Activated CD8-positive, alpha-beta T cell treated with anti-CD3 and anti-CD28 coated beads for 36 hours (primary cell): ENCODE measurements at places on chromosomes 7 and 10.
A peak's percentile ranks its signal among the peaks of the same experiment; 100 is the strongest.

DNA sequence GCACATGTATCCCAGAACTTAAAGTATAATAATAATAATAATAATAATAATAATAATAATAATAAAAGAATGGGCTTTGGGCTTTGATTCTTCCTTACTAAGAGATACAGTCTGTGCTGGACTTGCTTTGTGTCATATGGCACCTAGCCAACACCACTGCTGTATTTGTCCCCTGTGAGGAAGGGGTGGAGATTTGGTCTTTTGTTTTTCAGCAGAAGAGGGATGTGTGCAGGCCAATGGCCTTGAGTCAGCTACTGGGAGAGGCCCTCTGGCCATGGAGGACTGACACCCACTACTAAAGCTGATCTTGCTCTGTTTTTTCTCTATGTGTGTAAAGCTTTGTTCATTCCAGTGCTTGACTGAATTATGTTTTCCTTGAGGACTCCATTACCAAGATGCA lies 573.0 kb upstream of the PCDH15 start:
- H3K27ac ChIP-seq, result no peak overlapping the region
- no peak overlapping the region for H3K4me3 ChIP-seq
- no peaks in the 10 kb centered on the region for H3K4me1 ChIP-seq
- H3K36me3 ChIP-seq, result no peaks in the 10 kb centered on the region

- no peaks in the 10 kb centered on the region for H3K36me3 ChIP-seq
- H3K27me3 ChIP-seq, result no peaks in the 10 kb centered on the region
- no peaks in the 10 kb centered on the region for H3K4me1 ChIP-seq
- H3K27ac ChIP-seq, result no peak overlapping the region
Observed at GRCh38 chr7:66348531-66348930, 143.4 kb downstream of the TPST1 start.

DNA sequence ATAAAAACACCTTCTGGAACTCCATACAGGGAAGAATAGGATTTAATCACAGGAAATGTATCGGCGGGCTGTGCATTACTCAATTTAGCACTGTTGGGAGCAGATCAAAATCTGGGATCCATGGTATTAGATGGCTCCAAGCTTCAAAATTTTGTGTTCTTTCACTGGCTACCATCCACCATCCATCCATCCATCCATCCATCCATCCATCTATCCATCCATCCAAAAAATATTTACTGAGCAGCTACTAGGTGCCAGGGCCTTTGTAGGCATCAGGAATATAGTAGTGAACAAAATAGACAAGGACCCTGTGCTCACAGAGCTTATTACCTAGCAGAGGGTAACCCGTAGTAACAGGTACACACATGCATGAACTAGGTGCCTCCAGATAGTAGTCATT lies 280.2 kb downstream of the CCDC3 start:
- H3K27ac ChIP-seq, result no peak overlapping the region
- DNase-seq, result no peak
- H3K36me3 ChIP-seq, result peaks cover 4% of the 10 kb centered on the region
- H3K4me1 ChIP-seq, result peaks cover 31% of the 10 kb centered on the region
- H3K27me3 ChIP-seq, result no peaks in the 10 kb centered on the region
- H3K4me3 ChIP-seq, result no peak overlapping the region

- DNase-seq, result peak; percentile 86
- peaks cover 6% of the 10 kb centered on the region for H3K36me3 ChIP-seq
- H3K27ac ChIP-seq, result peak overlapping the region; percentile 63
- H3K4me3 ChIP-seq, result peak overlapping the region; percentile 52
- H3K4me1 ChIP-seq, result peaks cover 36% of the 10 kb centered on the region
Observed at GRCh38 chr7:1028775-1029636, 15.3 kb upstream of the GPR146 start.

GRCh38 chr7:113000316-113001020 lies 86.2 kb downstream of the GPR85 start:
- no peaks in the 10 kb centered on the region for H3K4me1 ChIP-seq
- no peak overlapping the region for H3K4me3 ChIP-seq
- H3K36me3 ChIP-seq, result no peaks in the 10 kb centered on the region
- no peak overlapping the region for H3K27ac ChIP-seq
- no peak for DNase-seq

GRCh38 chr10:120828763-120829319 lies 22.3 kb upstream of the WDR11 start:
- no peak overlapping the region for H3K4me3 ChIP-seq
- no peaks in the 10 kb centered on the region for H3K36me3 ChIP-seq
- no peak overlapping the region for H3K27ac ChIP-seq
- no peak for DNase-seq

DNA sequence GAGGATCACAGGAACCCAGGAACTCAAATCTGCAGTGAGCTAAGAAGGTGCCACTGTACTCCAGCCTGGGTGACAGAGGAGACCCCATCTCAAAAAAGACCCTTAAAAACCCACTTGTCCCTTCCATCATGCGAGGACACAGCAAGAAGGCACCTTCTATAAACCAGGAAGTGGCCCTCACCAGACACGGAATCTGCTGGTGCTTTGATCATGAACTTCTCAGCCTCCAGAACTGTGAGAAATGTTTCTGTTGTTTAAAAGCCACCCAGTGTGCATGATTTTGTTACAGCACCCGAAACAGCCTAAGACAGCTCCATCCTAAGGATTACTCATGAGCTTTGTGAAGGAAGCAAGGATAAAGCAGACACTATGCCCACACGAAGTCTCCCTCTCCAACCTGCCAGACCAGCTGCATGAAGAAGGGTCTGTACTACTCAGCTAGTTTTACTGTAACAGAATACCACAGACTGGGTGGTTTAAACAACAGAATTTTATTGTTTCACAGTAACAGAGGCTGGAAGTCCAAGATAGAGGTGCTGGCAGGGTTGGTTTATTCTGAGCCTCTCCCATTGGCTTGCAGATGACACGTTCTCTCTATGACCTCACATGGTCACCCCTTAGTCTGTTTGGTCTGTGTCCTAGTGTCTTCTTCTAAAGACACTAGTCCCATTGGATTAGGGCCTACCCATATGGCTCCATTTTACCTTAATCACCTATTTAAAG lies 13.7 kb downstream of the VIM start:
- no peak overlapping the region for H3K4me3 ChIP-seq
- no peak for DNase-seq

- H3K27me3 ChIP-seq, result peaks cover 64% of the 10 kb centered on the region
- H3K4me3 ChIP-seq, result no peak overlapping the region
- H3K4me1 ChIP-seq, result peaks cover 20% of the 10 kb centered on the region
- DNase-seq, result no peak
Observed at GRCh38 chr10:117541405-117541908, 1.1 kb upstream of the EMX2 start.

DNA sequence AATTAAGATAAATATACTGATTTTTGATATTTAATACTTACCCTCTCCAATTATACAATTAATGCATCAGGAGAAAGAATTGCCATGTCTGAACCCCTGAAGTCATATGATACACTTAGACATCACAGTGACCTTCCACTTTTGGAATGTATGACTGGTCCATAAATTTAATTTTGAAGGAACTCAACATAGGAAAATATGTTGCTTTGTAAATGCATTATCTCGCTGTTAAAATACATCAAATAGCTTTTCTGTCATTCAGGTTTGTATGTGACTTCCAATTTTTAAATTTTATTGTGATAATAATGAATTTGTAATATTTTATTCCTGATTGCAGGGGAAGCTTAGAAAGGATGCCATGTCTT lies 631.9 kb upstream of the ANKRD30A start:
- no peak overlapping the region for H3K27ac ChIP-seq
- no peaks in the 10 kb centered on the region for H3K4me1 ChIP-seq
- no peaks in the 10 kb centered on the region for H3K36me3 ChIP-seq
- no peak overlapping the region for H3K4me3 ChIP-seq
- H3K27me3 ChIP-seq, result no peaks in the 10 kb centered on the region
- no peak for DNase-seq

DNA sequence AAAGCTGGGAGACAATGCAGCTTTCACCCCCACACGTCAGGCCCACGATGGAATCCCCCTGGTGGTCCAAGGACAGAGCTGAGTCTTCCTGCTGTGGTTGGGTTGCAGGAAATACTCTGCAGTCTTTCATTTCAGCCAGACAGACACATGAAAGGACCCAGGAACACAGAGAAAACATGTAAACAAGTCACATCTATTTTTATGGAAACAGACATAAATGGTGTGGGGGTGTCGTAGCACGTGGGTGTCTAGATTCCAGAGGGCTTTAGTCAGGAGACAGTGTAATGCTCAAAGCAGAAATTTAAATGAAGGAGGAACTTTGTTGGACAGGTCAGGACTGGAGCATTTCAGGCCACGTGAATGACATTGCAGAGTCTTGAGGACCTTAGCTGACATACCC lies 444.6 kb downstream of the SUGCT start:
- H3K4me3 ChIP-seq, result no peak overlapping the region
- no peaks in the 10 kb centered on the region for H3K36me3 ChIP-seq
- no peak for DNase-seq
- no peaks in the 10 kb centered on the region for H3K4me1 ChIP-seq
- no peak overlapping the region for H3K27ac ChIP-seq
- no peaks in the 10 kb centered on the region for H3K27me3 ChIP-seq

- no peaks in the 10 kb centered on the region for H3K27me3 ChIP-seq
- H3K4me3 ChIP-seq, result no peak overlapping the region
- H3K4me1 ChIP-seq, result no peaks in the 10 kb centered on the region
- H3K27ac ChIP-seq, result no peak overlapping the region
- DNase-seq, result no peak
- H3K36me3 ChIP-seq, result no peaks in the 10 kb centered on the region
Observed at GRCh38 chr10:76454506-76455140, 1023.2 kb downstream of the LRMDA start.

DNA sequence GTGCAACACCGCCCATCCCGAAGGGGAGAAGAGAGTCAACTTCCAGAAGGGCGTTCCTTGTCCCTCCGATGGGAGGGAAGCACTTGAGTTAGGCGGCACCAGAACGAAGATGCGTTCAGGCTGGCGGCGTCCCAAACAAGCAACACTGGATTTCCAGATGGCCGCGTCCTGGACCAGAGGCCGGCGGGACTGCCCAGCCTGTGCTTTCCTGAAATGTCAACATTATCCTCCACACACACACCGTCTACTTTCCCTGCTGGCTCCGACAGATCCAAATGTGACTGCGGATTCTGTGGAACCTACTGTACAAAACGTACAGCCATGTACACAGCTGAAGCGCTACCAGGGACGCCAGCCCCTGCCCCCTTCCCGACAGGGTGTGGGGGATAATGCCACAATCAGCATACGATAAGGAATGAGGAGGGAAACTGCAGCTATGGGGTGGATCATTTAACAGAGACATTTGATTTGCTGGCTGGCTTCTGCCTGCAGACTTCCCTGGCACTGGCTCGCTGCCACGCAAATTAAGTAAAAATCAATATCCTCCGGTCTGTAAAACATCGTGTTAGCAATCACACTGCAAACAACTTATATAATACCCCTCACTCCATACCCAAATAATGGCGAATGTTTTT lies 82.1 kb downstream of the ZRANB1 start:
- no peaks in the 10 kb centered on the region for H3K36me3 ChIP-seq
- H3K4me3 ChIP-seq, result no peak overlapping the region
- H3K4me1 ChIP-seq, result no peaks in the 10 kb centered on the region
- H3K27ac ChIP-seq, result no peak overlapping the region
- no peaks in the 10 kb centered on the region for H3K27me3 ChIP-seq

- no peak for DNase-seq
- peaks cover 2% of the 10 kb centered on the region for H3K27me3 ChIP-seq
- no peak overlapping the region for H3K27ac ChIP-seq
- H3K4me3 ChIP-seq, result no peak overlapping the region
- no peaks in the 10 kb centered on the region for H3K4me1 ChIP-seq
Observed at GRCh38 chr10:117927332-117927731, 119.4 kb downstream of the RAB11FIP2 start.
